ENCODE measurements at places on chromosomes 11 and 22.

- peak; percentile 66 for DNase-seq
Observed at GRCh38 chr11:67345920-67346819, 7.2 kb downstream of the POLD4 start.

DNA sequence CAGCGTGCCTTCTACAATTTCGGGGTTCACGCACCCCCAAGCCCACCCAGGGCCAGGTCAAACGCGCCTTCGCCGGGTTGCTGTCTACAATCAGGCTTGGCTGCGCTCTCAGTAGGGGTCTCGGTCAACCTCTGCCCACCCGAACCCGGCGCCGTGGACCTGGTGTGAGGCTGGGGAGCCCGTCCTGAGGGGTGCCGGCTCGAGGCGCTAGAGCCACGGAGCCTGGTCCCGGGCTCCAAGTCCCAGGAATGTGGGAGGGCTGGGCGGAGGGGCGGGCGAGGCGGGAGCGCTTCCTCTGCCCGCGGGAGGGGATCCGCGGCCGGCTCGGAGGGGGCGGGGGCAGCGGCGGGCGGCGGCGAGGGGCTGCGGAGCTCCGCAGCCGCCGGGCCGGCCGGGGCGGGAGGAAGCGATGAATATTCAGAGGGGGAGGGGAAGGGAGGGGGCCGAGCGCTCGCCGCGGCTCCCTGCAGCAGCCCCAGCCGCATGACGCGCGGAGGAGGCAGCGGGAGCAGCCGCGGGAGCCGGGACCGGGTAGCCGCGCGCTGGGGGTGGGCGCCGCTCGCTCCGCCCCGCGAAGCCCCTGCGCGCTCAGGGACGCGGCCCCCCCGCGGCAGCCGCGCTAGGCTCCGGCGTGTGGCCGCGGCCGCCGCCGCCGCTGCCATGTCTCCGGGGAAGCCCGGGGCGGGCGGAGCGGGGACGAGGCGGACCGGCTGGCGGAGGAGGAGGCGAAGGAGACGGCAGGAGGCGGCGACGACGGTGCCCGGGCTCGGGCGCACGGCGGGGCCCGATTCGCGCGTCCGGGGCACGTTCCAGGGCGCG is at the start of gene PTPRJ:
TSS of gene PTPRJ (plus strand) at position 472 of the 819 bp plus-strand sequence. CDS start 354 bp downstream, outside the sequence.
- DNase-seq = peak; percentile 28

DNA sequence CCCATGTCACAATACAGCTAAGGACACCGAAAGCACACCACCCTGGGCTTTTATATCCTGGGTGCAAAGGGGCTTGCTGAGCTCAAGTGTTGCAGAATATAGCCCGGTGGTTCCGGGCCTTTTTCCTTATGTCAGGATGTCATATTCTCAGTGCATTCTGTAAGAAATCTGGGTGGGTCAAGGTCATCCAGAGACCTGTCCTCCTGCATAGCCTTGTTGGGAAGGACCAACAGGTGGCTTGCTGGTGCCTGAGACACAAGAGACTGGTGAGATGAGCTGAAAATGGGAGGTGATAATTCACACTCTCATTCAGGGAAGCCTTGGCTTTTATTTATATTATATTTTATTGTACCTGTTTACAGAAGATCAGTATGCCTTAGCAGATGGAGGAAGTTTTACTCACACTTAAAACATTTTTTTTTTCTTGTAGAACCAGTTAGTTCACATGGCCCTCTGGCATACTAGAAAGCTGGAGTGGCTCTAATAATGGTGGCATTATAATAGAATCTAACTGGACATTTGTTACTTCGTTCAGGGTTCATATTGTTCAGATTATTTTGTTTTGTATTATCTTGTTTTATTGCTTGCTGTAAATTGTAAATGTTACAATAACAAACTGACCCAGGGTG is 14.6 kb upstream of the TMEM123 start:
- DNase-seq = no peak

- no peak for DNase-seq
Observed at GRCh38 chr11:9269492-9270013, 4.4 kb upstream of the DENND5A start.

DNA sequence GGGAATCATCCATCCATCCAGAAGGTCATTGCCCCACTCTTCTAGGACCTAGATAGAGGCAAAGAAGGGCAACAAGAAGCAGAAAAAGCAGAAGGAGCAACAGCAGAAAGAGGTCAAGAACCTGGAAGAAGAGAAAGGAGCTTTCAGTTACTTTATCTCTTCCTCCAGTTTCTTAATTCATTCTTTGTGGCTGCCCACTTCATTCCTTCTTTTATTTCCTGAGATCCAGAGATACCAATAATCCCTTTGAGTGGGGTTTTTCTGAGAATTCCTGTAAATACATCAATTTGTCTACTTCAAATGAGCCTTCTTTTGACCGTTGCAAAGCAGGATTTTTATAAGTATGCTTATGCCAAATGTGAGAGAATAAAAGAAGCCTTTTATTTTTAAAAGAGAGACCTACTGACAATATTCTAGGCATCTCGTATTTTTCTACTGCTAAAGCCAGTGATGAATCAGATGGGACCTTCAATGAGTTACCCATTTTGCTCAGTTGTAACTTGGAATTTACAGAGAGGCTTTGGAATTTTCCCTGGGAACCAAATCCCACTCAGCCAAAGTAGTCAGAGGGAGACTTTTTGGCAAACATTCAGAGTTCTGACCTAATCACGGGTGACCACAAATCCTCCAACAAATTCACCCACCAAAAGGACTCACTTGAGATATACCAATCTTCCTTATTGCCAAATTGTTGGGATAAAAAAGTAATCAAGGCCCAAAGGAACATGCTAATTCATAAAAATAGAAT is 54.9 kb downstream of the ZC3H12C start:
- DNase-seq = no peak

DNA sequence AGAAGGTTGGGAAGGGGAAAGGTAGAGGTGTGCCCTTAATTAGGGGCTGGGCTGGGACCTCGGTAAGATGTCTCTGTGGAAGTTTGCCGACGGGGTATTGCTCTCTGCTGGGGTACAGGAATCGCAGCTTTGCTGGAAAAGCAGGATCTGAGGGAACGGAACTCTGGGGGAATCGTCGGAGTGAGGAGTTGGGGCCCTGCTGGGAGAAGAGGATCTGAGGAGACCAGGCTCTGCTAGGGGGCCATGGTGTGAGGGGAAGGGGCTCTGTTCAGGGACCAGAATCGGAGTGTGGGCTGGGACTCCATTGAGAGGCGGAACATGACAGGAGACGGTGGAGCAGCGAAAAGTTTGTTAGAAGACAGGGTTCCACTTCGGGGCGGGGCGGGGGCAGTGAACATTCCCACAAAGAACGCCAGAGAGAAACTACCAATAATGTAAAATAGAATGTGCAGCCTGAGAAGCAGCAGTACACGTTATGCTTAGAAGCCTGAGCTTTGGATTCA is 456 bp downstream of the AAMDC start:
- DNase-seq = peak; percentile 51

DNA sequence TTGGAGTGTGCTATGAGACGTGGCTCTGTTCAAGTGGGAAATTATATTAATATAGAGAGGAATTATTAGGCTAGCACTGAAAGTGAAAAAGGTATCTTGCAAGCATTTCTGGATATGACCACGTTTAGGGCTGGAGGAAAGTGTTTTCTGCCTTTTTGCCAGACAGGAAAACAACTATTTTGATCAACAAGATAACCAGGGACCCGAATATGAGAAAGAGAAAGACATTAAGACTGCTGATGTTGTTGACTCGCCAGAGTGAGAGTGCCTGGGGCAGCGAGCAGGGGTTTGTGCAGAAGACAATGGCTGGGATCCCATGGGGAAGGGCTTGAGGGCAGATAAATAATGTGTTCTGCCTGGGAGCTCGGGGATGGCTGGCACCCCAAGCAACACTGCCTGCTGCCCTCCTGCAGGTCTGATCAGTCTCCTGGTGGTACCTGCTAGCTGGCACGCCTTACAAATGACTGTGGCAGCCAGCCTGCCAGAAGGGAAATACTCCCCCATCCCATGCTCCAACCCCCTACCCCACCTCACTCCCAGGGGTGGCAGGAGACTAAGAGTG is 23.1 kb upstream of the CHST1 start:
- no peak for DNase-seq

GRCh38 chr11:105049481-105049880 is 4.3 kb upstream of the CARD16 start:
- DNase-seq = no peak

- DNase-seq = no peak
Observed at GRCh38 chr11:43987384-43988039, 45.1 kb downstream of the C11orf96 start.

DNA sequence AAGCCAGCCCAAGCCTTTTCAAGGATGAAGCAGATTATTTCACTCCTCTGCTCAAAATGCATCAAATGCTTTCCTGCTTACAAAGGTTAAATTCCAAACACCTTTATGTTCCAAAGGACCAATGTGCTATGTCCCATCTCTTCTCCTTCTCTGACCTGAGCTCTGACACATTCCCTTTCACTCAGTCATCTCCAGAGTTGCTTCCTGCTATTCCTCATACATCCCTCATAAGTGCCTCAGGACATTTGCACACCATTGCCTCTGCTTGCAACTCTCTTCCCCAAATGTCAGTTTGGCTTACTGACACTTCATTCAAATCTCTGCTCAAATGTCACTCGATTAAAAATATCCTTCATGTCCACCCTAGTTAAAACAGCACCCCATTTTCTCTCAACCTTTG is 53.3 kb upstream of the BMAL1 start:
- no peak for DNase-seq

DNA sequence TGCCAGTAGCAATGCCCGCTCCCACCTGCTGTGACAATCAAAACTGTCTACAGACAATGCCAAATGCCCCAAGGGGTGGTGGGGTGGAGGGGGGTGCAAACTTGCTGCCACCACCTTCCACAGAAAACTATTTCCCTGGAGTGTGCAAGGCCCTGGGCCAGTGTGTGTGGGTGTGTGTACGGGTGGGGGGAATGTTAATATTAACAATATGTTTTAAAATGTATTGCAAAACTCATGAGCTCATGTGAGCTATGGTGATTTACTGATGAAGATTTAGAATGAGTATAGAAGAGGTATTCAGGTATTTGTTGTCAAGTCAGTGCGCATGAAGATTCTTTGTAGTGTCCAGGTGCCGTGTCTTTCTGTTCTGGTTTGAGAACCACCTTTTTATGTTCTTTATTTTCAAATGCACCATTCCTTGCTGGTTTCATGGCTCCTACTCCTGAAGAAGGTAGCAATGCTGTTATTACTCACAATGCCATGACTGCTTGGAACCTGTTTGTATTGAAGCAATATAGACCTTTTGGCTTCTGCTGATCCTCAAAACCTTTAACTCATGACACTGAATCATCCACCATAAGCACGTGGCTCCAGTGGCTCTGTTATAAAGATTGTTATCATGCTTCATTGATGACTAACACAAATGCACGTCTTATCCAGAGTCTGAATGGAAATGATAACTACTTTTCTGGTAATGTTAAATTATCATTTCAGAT is 29.9 kb upstream of the AQP11 start:
- DNase-seq = no peak

DNA sequence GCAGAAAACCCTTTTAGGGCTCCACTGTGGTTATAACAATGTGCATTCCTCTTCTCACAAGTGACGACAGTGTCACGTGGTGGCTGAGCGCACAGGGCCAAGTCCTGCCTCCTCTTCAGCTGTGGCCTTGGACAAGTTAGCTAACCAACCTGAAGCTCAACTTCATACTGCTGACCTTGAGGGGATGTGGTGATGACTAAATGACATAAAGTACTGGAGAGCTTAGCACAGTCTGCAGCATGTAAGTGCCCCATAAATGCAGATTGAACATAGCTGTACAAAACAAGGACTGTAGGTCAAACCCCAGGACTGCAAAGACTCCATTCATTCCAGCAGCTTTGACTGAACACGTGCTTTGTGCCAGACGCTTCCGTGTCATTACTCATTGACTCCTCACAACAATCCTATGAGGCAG is 20.1 kb upstream of the MRGPRX2 start:
- DNase-seq = no peak
